ENCODE measurements at places on chromosomes 6 and 20. TPM values are rescaled to one million over a fixed set of nuclear protein-coding genes. Genes with fewer than 3 reads are reported as not detected.

Gene HSPA1B
- total RNA-seq = 27.6 TPM

Gene TOMM34
- 14.0 TPM for total RNA-seq

Gene CNBD2
- 5.3 TPM for total RNA-seq

Gene KCNB1
- total RNA-seq = not detected

Gene CD109
- 9.2 TPM for total RNA-seq

Gene RHAG
- not detected for total RNA-seq

Gene RAB44
- total RNA-seq = under 0.01 TPM

Gene MCHR2
- total RNA-seq = not detected

Gene TMEM14C
- 93.6 TPM for total RNA-seq

Gene C20orf202
- total RNA-seq = under 0.01 TPM

Gene WFDC10B
- not detected for total RNA-seq

Gene AVP
- total RNA-seq = not detected

Gene C6orf141
- 45.5 TPM for total RNA-seq

Gene CYP39A1
- total RNA-seq = 0.26 TPM

Gene TRIM31
- not detected for total RNA-seq

Gene DNAH8
- total RNA-seq = not detected

Gene FOXC1
- 2.8 TPM for total RNA-seq

Gene PEX3
- total RNA-seq = 13.4 TPM

Gene BCAS1
- not detected for total RNA-seq

Gene GPLD1
- total RNA-seq = 0.25 TPM

Gene MEI4
- not detected for total RNA-seq

Gene GGTLC1
- total RNA-seq = not detected

Gene ARMH2
- not detected for total RNA-seq

Data from dermis microvascular lymphatic vessel endothelial cell (primary cell).